ENCODE measurements at places on chromosomes 2 and 18.

- no peak for DNase-seq
Observed at GRCh38 chr2:107430596-107431266, 396.0 kb upstream of the RGPD4 start.

GRCh38 chr2:98142106-98142791 is 55.3 kb downstream of the VWA3B start:
- no peak for DNase-seq

GRCh38 chr2:14722904-14723570 is 90.5 kb downstream of the LRATD1 start:
- DNase-seq, result no peak

GRCh38 chr2:174326161-174327020 is 8.4 kb upstream of the SP9 start:
- DNase-seq, result no peak

- no peak for DNase-seq
Observed at GRCh38 chr2:28401948-28402550, 9.4 kb downstream of the FOSL2 start.

GRCh38 chr18:6627645-6628044 is 101.9 kb upstream of the ARHGAP28 start:
- DNase-seq, result no peak

DNA sequence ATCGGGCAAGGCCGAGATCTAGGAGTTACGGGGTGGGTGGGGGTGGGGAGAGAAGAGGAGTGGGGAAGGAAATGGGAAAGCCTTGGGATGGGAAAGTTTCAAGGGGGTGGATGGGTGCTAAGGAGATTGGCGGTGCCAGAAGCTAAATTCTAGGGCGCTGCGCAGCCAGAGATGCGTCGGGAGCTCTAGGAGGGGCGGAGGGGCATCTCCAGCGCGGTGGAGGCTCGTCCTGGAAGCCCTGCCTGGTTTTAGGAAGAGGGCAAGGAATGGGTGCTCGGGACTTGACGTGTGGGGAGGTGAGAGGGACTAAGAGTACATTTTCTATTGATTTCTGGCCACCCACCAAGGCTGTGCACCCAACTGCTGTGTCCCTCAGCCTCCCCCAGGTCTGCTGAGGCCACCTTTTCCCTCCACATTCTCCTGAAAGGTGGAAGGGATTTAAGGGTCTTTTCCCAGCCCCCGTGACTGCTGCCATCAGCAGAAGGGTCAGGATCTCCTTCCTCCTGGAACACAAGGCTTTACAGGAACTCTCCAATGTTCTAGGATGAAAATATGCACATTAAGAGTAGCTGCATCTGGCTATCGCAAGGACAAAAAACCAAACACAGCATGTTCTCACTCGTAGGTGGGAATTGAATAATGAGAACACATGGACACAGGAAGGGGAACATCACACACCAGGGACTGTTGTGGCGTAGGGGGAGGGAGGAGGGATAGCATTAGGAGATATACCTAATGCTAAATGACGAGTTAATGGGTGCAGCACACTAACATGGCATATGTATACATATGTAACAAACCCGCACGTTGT is 1.4 kb downstream of the C2orf72 start:
- no peak for DNase-seq

DNA sequence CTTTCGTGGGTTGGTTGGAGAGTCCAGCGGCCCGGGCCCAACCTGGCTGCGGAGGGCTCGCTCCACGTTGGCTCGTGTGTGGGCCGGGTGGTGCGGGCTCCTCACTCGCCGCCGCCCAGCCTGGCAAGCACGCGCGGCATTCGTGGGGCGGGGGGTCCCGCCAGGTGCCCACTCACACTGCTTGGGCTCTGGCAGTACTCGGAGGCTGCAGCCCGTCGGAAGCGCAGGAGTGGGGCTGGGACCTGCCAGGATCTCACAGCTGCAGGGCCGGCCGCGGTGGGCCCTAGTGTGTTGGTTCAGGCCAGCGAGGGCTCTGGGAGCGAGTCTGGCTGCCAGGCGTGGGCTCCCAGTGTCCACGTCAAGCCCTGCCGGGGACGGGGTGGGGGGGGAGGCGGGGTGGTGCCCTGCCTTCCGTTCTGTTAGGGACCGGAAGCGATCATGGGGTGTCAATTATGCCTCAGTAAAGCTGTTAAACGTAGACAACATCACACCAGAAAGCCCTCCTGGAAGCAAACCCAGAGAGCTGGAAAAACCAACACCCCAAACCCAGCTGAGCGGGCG is 1.0 kb upstream of the HS6ST1 start:
- DNase-seq, result no peak

DNA sequence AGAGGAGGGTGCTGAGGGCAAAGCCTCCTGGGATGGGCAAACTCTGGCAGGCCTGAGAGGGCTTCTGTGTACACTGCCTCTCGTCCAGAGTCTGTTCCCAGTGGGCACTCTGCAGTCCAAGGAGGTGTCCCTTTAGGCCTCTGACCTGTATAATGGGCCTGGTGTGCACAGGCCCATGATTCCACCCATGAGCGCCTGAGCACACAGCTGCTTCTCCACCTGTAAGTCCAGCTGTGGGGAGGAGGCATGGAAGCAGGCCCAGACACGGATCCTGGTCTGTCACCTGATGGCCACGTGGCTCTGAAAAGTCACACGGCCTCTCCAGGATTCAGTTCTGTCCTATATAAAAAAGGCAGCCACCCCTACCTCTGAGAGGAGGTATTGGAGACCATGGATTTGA is 57.0 kb downstream of the PARD6G start:
- no peak for DNase-seq

DNA sequence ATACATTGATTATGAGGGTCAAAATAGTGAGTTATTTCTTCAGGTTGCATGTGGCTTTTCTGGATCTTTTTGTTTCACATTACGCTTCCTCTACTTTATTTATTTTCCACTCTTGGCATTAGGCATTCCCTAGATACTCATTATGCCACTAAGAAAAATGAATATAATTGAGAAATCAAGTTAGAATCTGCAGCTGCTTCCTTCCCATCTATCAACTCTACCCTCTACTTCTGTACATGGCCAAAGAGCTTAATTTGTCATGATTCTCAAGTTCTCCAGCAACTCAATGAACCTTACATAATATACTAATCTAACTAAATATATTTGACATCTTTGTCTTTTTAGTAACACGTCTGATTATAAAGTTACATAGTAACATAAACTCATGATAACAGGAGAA is 598.1 kb upstream of the LRRTM4 start:
- DNase-seq, result no peak

- no peak for DNase-seq
Observed at GRCh38 chr2:112520234-112520783, 22.0 kb upstream of the POLR1B start.

GRCh38 chr2:217510771-217511291 is 492.0 kb downstream of the TNS1 start:
- peak; percentile 44 for DNase-seq

DNA sequence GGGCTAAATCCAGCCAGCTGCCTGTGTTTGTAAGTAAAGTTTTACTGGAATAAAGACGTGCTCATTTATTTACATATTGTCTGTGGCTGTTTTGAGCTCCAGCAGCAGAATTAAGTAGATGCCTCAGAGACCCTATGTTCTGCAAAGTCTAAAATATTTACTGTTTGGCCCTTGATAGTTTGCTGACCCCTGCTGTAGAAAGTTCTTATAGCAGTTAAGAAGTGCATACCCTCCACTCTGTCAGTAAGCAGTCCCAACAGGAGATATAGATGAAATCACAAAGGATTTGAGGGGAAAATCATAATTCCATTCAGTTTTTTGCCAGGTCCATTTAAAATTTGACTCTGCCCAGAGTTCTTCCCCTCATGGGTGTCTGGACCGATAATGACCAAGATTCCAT is 50.1 kb upstream of the ITM2C start:
- no peak for DNase-seq

DNA sequence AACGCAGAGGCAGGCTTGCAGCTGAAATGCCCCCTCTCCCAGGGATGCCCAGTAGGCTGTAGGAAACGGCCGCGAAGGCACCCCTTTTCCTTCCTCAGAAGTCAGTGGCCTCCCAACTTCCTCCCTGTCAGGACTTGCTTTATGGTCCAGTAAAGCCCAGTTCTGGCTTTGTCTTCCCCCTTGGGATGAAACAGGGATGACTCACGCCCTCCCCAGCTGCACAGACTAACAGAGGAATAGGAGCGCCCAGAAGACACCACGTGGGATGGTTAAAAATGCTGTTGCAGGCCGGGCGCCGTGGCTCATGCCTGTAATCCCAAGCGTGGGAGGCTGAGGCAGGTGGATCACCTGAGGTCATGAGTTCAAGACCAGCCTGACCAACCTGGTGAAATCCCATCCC is 6.9 kb downstream of the CREG2 start:
- DNase-seq, result peak; percentile 63

GRCh38 chr18:5207471-5208150 is 10.6 kb upstream of the AKAIN1 start:
- no peak for DNase-seq

DNA sequence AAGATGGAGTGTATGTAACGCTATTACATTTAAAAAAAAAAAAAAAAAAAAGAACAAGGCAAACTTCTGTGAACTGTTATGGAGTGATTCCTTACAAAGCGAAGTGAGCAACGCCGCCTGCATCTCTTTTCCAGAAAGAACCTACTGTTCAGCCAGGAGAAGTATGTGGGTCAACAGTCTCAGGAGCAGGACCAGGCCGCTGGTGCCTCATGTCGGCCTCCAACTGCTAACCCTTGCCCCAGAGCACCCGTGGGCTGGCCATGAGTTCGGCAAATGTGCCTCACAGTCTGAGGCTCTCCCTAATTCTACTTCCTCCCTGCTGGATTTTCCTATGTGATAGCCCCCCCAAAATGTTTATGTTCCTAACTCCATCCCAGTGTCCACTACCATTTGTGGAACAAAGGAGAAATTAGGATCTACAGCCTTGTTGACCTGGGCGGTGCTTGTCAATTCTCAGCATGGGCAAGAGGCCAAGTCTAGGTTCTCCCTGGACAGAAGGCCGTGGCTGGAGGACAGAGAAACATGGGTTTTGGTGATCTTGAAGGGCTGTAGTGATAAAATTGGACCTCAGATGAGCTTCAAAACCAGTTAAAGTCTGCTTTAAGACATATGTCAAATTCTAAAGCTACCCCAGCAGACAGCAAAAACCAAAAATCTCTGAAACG is 15.9 kb downstream of the FAM168B start:
- no peak for DNase-seq

DNA sequence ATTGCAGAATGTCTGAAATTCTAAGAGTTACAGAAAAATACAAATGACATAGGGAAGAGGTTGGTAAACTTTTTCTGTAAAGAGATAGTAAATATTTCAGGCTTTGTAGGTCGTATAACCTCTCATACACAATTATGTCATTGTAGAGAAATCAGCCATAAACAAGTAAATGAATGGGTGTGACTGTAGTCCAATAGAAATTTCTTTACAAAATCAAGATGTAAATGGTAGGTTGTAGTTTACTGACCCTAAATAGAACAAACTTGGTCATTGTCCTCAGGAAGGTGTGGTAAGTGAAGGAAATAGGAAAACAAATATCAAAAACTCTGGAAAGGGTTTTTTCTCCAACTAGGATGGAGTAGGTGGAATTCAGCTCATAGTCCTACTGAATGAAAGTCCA is 415.5 kb upstream of the SPHKAP start:
- DNase-seq, result no peak

DNA sequence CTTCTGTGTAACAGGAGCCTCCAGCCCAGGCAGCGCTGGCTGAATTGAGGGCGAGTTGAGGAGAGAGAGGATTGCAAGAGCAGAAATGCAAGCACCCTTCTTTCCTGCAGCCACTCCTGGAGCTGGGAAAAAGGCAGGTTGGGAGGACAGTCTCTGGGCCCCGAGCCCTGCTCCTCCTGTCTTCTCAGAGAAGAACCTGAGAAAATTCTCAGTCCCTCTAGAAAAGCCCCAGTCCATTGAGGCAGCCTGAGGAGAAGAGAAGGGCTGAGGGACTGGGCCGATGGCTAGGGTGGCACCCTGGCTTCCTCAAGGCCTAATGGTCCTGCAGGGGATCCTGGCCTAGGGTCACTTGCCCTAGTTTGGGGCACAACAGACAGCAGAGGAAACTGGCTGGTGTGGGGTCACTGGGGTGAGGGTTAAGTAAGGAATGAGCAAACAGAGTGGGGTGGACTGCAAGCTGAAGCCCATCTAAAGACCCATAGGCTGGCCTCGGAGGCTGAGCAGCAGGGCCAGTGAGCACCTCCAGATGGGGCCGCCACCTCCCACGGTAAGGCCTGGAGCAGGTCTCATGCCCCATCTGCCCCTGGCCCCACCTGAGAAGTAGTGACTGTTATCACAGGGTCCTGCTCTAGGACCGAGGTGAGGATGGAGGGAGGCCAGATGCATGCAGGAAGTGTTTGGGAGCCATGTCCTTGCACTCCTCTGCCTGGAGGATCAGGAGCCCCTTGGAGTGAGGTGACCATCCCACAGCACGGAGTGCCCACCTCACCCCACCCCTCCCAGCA is 12.4 kb downstream of the CIB4 start:
- no peak for DNase-seq

GRCh38 chr2:24785671-24786321 is 7.4 kb downstream of the PTRHD1 start:
- no peak for DNase-seq

DNA sequence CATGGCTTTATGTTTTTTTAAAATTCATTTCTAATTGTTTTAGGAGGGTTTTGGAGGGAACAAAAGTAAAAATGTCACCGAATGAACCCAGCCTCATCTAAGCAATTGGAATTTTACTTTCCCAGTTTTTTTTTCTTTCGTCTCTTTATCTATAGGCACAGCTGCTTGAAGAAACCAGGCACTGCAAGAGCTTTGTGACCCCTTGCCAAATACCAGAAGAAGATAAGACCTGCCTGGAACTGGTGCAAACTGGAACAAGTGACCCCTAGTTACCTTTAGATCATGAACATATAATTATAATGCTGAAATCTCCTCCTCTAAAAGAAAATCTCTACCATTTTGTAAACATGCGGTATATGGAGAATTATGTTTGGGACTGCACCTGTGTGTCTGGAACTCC is 100.9 kb downstream of the TSN start:
- no peak for DNase-seq

DNA sequence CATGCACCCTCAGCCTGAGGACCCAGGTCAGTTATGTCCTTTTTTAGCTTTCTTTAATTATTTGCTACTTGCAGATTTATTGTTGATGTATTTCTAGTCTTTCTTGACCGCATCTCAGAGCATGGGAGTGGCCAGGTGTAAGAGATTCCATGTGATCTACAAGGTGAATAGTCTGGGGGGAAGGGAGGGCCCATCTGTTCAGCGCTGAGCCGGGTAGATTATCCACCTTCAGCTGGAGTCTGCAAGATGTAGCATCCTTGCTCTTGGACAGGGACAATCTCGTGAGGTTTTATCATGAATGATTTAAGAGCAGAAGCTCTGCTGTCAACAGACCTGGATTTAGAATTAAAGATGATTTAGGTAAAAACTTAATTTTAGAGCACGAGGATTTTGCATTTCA is 12.0 kb upstream of the DGKD start:
- DNase-seq, result no peak

DNA sequence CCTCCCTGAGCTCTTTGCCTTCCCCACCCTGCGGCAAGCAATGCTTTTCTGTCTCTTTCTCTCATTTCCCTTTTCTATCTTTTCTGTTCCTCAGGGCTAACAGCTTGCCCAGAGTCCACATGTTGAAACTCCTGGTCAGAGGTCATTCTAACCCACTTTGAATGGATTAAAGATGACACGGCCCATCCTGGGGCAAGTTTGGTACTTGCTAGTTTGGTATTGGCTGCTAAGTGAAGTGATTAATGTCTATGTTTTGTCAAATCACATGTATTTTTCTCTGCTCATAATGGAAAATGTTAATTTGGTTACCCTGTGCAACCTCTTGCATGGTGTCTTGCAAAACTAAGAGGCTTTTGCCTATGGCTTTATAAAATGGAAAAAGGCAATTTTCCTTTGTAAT is 960.2 kb downstream of the CNTNAP5 start:
- DNase-seq, result no peak

All from T1000 (cell line).